ENCODE measurements at places on chromosomes 13 and 19. TPM values are rescaled to one million over a fixed set of nuclear protein-coding genes. Genes with fewer than 3 reads are reported as not detected.

DNA sequence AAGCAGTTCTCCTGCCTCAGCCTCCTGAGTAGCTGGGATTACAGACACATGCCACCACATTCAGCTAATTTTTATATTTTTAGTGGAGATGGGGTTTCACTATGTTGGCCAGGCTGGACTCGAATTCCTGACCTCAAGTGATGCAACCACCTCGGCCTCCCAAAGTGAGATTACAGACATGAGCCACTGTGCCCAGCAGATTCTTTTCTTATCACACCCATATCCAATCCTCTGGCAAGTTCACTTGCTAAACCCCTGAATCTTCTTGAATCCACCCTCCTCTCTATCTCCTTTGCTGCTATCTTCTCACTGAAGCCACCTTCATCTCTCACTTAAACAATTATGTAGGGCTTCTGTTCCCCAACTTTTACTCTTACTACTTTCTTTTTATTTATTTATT is 17.5 kb downstream of the TMEM143 start:
- no peak overlapping the region for H3K27ac ChIP-seq
- H3K36me3 ChIP-seq: peaks cover 8% of the 10 kb centered on the region
- no peaks in the 10 kb centered on the region for H3K4me1 ChIP-seq

GRCh38 chr13:111589321-111589720 is 268.9 kb downstream of the TEX29 start:
- no peak overlapping the region for H3K27ac ChIP-seq
- no peak for DNase-seq
- H3K4me1 ChIP-seq: no peaks in the 10 kb centered on the region
- no peak overlapping the region for H3K4me3 ChIP-seq
- no peaks in the 10 kb centered on the region for H3K27me3 ChIP-seq

DNA sequence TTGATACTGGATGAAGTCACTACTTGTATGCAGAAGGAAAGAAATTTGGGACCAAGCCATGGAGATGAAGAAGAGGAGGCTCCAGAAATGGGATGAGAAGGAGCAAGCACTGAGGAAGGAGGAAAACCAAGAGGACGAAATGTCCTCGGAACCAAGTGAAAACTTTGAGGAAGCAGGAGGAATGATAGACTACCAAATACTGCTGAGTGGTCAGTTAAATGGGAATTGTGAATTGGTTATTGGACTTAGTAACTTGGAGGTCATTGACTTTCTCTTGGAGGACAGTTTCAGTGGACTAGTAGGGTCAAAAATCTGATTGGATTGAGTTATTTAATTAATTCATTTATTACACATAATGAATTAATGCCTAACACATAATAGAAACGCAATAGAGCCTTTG is 167.9 kb downstream of the MYO16 start:
- H3K36me3 ChIP-seq: no peaks in the 10 kb centered on the region
- no peaks in the 10 kb centered on the region for H3K27me3 ChIP-seq
- H3K27ac ChIP-seq: no peak overlapping the region
- no peak overlapping the region for H3K4me3 ChIP-seq
- no peaks in the 10 kb centered on the region for H3K4me1 ChIP-seq

DNA sequence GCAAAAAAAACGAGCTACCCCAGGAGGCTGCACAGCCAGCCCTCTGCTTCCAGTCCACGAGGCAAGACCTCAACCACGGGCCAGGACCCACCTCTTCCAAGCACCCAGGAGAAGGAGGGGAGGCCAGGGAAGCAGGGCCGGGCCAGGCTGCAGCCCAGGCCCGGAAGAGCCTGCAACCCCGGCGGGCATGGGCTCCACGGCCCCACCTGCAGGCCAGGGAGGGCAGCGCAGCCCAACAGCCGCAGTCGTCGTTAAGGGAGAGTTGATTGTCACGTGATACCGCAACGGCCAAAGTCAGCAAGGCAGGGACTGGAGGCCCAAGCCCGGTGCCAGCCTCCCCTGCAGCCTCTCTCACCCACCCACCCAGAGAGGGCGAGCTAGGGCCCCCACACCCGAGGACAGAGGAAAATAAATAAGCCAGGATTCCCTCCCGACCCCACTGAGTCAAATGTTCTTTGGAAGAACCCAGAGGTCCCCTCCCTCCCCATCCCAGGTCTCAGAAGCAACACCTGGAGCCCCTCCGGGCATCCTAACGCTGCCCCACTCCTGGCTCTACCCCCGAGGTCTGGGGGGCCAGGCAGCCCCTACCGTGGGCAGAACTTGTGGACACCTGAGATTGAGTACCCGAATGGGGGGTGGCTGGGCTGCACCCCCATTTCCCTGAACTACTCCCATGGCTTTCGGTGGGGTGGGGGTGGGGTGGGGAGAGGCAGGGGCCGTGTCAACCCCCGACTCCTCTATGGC is 5.2 kb upstream of the REXO1 start:
- H3K27ac ChIP-seq: no peak overlapping the region
- DNase-seq: peak; percentile 86
- no peaks in the 10 kb centered on the region for H3K36me3 ChIP-seq
- H3K4me1 ChIP-seq: peaks cover 81% of the 10 kb centered on the region
- no peak overlapping the region for H3K4me3 ChIP-seq

GRCh38 chr13:21671620-21672286 is 880 bp downstream of the FGF9 start:
- H3K4me3 ChIP-seq: peak overlapping the region; percentile 44
- DNase-seq: peak; percentile 31
- no peak overlapping the region for H3K27ac ChIP-seq
- H3K36me3 ChIP-seq: no peaks in the 10 kb centered on the region

The SPACA4 gene
- not detected for total RNA-seq

DNA sequence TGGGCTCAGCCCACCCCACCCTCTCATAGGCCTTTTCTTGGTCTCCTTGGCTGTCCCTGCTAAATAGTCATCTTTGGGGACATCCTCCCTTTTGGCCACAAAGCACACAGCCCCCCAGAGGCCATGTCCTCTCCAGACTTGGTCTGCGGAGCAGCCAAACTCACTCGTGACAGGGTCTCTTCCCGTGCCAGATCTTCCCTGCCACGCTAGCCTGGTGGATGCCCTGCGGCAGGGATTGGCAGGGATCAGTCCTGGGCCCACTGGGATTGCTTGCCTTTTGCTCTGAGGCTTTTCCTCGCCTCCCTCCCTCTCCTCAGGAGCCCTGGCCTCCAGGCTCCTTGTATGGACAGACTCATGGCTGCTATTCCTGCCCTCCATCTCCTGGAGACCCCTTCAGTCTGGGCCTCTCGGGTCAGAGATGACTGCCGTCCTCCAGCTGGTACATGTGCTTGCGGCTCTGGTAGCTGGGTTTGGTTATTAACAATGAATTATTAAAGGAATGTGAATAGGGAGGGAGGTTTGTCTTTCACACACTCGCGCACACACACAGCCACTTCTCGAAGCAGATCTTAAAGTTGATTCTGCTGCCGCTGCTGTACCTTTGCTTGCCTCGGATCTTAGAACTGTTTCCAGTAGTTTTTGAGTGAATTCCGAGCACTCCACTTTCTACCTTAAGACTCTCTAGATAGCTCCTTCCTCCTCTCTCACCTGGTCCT is 45.1 kb downstream of the NFIX start:
- no peak overlapping the region for H3K27ac ChIP-seq
- peaks cover 6% of the 10 kb centered on the region for H3K27me3 ChIP-seq
- H3K36me3 ChIP-seq: no peaks in the 10 kb centered on the region
- no peak overlapping the region for H3K4me3 ChIP-seq
- H3K4me1 ChIP-seq: peaks cover 4% of the 10 kb centered on the region

DNA sequence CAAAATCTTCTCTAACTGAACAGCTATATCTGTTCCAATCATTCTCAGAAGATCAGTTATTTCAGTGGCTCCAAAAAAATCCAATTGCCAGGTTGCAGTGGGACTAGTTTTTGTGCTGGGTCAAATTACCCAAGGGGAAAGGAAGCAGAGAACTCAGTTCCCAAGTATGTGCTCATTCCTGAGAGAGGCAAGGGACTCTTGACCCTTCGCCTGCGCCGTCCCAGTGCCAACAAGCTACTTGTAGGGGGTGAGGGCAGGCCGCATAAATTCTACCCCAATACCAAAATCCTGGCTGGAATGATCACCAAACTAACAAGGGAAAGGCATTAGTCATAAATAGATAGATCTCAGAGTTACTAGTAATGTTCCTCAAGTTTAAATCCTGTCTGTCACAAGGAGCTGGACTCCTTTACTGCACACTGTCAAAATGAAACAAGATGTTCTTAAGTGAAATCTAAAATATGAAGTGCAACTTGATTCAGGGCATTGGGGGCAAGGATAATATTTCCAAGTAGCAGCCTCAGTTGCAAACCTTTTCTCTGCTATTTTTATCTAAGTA is 50.6 kb downstream of the XPO4 start:
- H3K4me3 ChIP-seq: no peak overlapping the region
- no peak for DNase-seq
- no peaks in the 10 kb centered on the region for H3K4me1 ChIP-seq
- H3K36me3 ChIP-seq: peaks cover 5% of the 10 kb centered on the region

DNA sequence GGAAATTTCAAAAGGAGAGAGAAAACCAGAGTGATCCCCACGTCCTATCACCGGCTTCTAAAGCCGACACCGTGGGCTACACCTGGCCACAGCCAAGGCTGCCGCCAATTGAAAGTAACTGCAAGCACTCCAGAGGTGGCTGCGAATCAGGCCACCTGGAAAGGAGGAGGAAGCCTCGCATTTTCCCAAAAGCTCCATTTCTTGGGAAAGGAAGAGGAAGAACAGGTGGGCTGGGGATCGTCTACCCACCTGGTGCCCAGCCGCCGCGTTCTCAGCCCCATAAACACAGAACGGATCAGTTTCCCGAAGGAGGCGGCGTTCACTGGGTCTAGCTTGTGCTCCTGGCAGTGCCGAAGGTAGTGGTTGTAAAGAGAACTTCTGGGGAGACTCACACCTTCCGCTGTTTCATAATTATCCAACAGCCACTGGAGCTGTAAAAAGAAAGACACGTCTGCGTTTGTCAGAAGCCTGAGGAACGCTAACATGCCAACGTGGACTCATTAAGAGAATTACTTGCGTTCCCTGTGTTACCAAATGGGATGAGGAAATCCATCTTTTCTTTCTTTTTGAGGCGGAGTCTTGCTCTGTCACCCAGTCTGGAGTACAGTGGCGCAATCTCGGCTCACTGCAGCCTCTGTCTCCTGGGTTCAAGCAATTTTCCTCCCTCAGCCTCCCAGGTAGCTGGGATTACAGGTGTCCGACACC is 38.1 kb upstream of the RANBP3 start:
- no peak overlapping the region for H3K27ac ChIP-seq
- no peaks in the 10 kb centered on the region for H3K4me1 ChIP-seq
- no peaks in the 10 kb centered on the region for H3K36me3 ChIP-seq
- no peak overlapping the region for H3K4me3 ChIP-seq
- no peak for DNase-seq

DNA sequence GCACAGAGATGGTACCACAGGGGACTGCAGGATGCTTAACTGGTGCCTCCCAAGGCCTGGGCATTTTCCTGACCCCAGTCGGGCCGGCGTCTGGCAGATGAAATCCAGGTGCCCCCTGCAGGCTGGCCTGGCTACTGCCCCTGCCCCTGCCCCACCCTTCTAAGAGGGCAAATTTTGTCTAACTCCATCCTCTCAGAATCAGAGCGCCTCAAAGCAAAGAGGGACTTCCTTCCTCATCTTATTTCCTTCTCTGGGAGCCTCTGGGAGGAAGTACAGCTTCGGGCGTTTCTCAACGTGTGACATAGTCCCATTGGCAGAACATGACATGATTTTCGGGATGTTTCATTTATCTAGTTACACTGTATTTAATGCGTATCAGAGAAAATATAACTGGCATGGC is 2.7 kb downstream of the PRKACA start:
- H3K36me3 ChIP-seq: no peaks in the 10 kb centered on the region
- H3K4me1 ChIP-seq: peaks cover 38% of the 10 kb centered on the region
- DNase-seq: peak; percentile 64
- no peak overlapping the region for H3K4me3 ChIP-seq
- H3K27ac ChIP-seq: no peak overlapping the region

The RDH8 gene
- not detected for total RNA-seq

The GNG8 gene
- total RNA-seq: 6.7 TPM

The WASF3 gene
- total RNA-seq: 0.34 TPM

- no peak overlapping the region for H3K27ac ChIP-seq
- H3K36me3 ChIP-seq: no peaks in the 10 kb centered on the region
- H3K4me1 ChIP-seq: peaks cover 7% of the 10 kb centered on the region
- H3K4me3 ChIP-seq: no peak overlapping the region
- peak; percentile 69 for DNase-seq
- peaks cover 3% of the 10 kb centered on the region for H3K27me3 ChIP-seq
Observed at GRCh38 chr13:27406178-27406939, 18.1 kb upstream of the GTF3A start.

The ZNF653 gene
- total RNA-seq: 28.0 TPM

The DUXA gene
- total RNA-seq: not detected

DNA sequence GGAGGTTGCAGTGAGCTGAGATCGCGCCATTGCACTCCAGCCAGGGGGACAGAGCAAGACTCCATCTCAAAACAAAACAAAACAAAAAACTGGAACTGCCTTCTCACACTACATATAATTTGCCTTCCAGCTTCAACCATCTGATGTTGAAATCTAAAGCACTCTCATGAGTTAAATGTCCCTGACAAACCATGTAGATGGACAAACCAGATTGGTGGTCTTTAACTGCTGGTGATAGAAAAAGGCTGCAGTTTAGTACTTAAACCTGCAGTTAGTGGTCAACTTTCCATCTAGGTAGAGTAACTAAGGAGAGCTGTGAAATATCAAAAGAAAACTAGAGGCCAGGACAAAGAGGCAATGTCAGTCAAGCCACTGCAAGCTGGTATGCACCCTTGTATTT is 5.8 kb upstream of the C19orf84 start:
- H3K4me1 ChIP-seq: peaks cover 14% of the 10 kb centered on the region
- H3K27ac ChIP-seq: no peak overlapping the region
- no peaks in the 10 kb centered on the region for H3K36me3 ChIP-seq
- no peak for DNase-seq

The FZR1 gene
- total RNA-seq: 105 TPM

The AMH gene
- 7.3 TPM for total RNA-seq

DNA sequence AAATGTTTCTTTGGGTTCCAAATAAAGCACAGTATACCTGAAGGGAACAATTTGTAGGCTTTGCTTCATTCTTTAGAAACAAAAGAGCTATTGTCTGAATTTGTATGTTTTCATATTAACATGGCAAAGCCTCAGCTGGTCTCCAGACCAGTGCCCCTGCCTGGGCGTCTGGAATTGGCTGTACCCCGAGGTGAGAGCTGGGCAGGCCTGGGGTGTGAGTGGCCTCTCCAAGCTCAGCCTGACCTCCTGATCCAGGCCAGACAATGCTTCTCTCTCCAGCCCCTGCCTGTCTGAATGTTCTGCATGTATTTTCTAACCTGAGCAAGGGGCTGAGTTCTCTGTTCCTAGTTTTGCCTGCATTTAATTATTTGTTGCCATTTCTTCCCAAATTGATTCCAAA is 66.3 kb upstream of the MCF2L start:
- H3K27ac ChIP-seq: no peak overlapping the region
- no peaks in the 10 kb centered on the region for H3K36me3 ChIP-seq
- H3K27me3 ChIP-seq: no peaks in the 10 kb centered on the region
- H3K4me1 ChIP-seq: peaks cover 8% of the 10 kb centered on the region
- DNase-seq: no peak

DNA sequence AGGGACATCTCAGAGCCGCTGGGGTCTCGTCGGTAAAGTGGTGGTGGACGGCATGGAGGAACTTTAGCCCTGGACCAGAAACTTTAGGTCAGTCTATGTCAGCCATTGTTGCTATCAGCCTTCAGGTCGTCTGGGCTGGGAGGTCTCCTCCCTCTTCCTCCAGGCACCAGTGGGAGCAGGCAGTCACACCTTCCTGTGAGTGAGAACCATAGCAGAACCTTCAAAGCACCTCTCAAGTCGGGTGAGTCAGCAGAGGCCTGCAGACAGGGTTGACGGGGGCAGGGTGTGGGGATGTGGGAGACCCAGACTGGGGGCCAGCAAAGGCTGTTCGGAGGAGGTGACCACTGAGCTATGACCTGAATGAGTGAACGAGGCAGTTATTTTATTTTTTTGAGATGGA is 15.4 kb upstream of the SBNO2 start:
- H3K27me3 ChIP-seq: no peaks in the 10 kb centered on the region
- no peaks in the 10 kb centered on the region for H3K36me3 ChIP-seq
- no peak overlapping the region for H3K4me3 ChIP-seq
- no peak for DNase-seq
- H3K27ac ChIP-seq: no peak overlapping the region
